ENCODE measurements at places on chromosomes 12 and 14. TPM values are rescaled to one million over a fixed set of nuclear protein-coding genes. Genes with fewer than 3 reads are reported as not detected.

DNA sequence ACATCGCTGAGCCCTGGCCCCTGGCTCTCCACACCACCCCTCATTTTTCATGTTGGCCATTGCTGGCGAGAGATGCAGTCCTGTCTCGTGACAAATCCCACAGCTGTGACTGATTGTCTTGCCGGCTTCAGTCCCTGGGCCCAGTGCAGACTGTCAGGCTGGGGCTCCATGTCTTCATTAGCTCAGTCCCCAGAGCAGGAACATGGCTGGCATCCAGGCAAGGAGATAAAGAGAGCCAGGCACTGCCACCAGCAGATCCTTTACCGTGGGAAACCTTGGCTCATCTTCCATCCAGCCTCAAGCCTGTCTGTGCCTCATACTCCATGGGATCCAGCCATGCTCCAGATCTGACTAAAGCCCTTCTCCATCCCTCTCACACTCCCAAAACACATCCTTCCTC, 284.7 kb upstream of the FKBP4 start:
- DNase-seq: no peak

GRCh38 chr12:57152639-57153038, 5.2 kb upstream of the LRP1-AS start:
- DNase-seq: no peak

- peak; percentile 12 for DNase-seq
Observed at GRCh38 chr14:77804592-77804991, 4.7 kb downstream of the ADCK1 start.

SMARCC2 gene
- 51.1 TPM for polyA plus RNA-seq

TRAFD1 gene
- polyA plus RNA-seq: 20.3 TPM

KLRC3 gene
- not detected for polyA plus RNA-seq
